ENCODE measurements at places on chromosomes 12 and 14. TPM values are rescaled to one million over a fixed set of nuclear protein-coding genes. Genes with fewer than 3 reads are reported as not detected.

Gene PLA2G1B
- total RNA-seq: not detected

Gene RBP5
- total RNA-seq: not detected

Gene OVCH1
- 0.12 TPM for total RNA-seq

Gene SPRYD3
- 44.7 TPM for total RNA-seq

Gene VRTN
- not detected for total RNA-seq

Gene SPIC
- total RNA-seq: not detected

Gene HPD
- 4.7 TPM for total RNA-seq

Gene VWF
- 2.5 TPM for total RNA-seq

Gene FOS
- total RNA-seq: 4.5 TPM

Gene PTPN21
- total RNA-seq: 10.3 TPM

Gene C12orf60
- total RNA-seq: 3.9 TPM

Gene LRRC10
- total RNA-seq: not detected

Gene MSRB3
- total RNA-seq: 96.9 TPM

Gene KLHDC1
- total RNA-seq: 3.8 TPM

Gene CD163
- total RNA-seq: not detected

Gene PTPRR
- 1.5 TPM for total RNA-seq

Gene ANO4
- not detected for total RNA-seq

Gene SERPINA12
- total RNA-seq: not detected

Gene CLEC6A
- total RNA-seq: not detected

Gene CARMIL3
- total RNA-seq: under 0.01 TPM
